CMK (cell line): ENCODE measurements at places on chromosomes 11 and 22.

GRCh38 chr11:24312464-24313238 lies 184.2 kb upstream of the LUZP2 start:
- peak; percentile 4 for DNase-seq

DNA sequence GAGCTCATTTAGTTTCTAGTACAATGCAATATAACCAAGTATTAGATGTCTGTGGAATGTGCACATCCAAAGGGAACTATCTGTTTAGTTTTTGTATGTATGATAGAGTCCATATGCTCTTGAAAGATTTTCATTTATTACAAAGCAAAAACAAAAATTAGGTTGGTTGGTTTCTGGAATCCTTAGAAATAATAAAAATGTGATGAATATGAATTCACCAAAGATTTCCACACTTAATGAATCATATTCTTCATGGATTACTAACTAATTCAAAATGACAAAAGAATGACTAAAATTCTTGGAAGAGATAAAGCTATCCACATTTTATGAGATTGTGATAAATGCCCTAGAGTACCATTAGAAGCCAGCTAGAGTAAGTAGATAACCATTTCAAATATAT lies 261.1 kb downstream of the SBF2 start:
- no peak for DNase-seq

- DNase-seq: no peak
Measured at GRCh38 chr11:123301696-123302400, 106.8 kb upstream of the CLMP start.

DNA sequence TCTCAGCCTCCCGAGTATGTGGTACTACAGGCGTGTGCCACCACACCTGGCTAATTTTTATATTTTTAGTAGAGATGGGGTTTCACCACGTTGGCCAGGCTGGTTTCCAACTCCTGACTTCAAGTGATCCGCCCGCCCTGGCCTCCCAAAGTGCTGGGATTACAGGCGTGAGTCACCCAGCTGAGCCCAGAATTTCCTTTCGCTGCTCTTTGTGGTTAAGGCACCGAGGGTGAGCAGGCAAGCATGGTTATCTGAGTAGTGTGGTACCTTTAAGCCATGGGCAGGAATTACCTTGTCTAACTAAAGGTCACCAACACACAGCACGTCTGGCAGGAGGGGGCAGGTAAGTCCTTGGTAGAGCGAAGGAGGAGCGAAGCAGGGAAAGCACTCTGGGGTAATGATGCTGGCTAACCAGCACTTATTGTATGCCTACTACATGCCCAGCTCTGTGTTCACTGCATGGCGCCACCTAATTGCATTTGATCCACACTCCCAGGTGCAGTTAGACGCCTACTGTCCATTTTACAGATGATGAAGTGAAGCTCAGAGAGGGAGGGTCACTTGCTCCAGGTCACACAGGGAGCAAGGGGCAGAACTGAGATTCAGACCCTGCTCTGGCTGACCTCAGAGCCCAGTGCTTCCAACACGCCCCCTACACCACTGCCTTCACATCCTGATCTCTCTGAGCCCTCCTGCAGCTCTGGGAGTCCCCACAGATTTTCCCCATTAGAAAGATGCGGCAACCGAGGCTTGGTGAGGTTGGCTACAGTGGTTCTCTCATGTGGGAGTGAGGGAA lies 45.7 kb downstream of the TRIOBP start:
- DNase-seq: no peak

DNA sequence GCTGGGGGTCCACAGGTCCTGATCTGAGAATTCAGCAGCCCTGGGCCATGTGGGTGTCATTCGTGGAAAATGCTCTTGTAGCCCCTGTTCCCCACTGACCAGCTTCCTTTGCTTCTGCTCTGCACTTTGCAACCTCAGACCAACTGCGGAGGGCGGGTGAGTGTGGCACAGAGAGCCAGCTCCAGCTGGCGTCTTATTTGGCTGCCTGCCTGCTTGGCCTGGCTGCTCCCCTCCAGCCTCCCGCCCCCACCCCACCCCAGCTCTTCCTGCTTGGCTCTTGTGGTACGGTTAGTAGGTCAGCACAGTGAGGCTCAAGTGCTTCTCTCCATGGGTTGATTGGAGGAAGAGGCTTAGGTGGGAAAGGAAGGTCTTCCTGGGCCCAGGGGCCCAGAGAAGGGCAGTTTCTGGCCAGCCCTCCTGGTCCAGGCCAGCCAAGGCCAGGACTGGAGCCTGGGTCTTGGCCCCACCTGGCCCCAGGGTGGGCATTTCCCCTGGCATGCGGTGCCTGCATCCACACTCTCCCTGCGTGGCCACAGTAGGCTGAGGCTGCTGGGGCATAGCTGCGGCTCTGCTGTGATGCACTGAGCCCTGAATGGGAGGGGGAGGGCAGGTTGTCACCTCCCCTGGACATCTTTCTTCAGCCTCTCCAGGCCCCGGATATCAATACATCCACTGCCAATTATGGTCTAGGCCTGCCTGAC lies 26.5 kb downstream of the MYO7A start:
- DNase-seq: no peak

DNA sequence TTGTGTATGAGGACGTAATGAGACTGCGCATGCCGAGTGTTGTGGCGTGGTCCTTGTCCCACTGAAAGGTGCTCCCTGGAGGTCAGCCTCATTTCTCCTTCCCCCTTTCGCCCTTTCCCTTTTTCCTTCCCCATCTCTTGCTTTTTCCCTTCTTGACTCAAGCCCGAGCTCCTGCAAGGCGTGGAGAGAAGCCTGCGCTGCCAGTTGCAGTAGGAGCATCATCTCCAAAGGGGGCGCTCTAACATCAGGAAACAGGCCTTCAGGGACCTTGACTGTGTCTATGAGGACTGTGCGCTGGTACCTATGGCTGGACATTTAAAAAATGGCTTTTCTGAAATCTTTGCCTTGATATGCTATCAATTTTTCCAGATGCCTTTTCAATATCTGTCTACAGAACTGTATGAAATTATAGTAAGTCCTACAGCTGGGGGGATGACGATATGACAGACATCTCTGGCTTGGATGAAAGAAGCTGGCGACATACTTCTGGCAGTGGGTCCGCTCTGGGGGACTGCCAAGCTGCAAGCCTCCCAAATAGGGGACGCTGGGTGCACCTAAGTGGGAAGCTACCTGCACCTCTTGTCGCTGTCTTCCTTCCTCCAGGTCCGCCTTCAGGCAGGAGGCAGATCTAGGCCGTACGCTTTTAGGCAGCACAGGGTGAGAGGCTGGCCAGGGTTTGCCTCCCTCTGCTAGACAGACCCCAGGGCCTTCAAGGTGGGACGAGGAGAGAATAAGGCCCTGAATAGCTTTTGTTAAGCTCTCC lies 96.5 kb downstream of the NXPE2 start:
- DNase-seq: peak; percentile 7

- no peak for DNase-seq
Measured at GRCh38 chr11:64234647-64235379, 429 bp downstream of the VEGFB start.

DNA sequence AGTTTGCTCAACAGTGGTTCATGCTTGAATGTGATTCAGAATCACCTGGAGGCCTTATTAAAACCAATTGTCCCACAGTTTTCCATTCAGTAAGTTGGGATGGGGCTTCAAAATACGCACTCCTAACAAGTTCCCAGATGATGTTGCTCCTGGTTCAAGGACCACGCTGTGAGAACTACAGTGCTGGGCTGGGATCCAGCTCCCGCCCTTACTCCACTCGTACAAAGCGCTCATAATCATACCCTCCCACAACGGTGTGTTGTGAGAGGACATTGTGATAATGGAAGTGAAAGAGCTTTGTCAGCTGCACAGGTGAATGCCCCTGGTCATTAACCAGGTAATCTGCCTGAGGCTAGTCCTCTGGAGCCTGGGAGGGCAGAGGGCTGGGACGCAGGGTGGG lies 1.3 kb upstream of the CD82 start:
- DNase-seq: no peak
